ENCODE measurements at places on chromosomes 12 and 14.

DNA sequence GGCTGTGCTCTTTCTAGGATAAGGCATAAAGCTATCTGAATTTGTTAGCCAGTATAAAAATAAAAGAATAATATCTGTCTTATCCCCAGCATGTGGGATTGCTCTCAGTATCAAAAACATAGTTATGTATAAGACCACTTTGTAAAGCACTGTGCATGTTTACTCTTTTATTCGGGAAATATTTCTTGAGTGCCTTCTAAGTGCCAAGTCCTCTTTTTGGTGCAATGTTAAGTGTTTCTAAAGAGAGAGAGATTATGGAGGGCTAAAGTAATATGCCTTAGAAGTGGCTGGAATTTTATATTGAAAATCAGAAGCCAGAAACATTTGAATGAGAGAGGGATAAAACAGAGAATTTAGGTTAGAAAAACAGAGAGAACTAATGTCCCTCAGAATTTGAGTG, 212.0 kb downstream of the ALG10B start:
- no peak for DNase-seq

GRCh38 chr14:71089971-71090370, 182.7 kb downstream of the PCNX1 start:
- no peak for DNase-seq

DNA sequence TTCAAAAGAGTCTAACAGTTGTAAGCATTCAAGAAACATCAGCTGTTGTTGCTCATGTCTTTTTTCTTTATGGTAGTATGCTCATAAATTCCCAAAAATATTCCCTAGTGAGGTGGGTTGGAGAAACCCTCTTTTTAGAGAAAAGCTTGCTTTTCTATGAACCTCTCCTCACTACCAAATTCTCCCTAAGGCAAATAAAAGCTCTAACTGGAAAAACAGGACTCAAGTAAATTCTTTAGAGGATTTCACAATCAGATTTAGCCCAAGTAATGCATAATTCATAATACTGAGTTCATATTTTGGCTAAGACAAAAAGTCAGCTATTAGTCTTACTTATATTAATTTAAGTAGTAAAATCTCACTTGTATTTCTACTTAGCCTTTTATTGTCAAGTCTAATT, 59.1 kb downstream of the DIO2 start:
- no peak for DNase-seq

- peak; percentile 20 for DNase-seq
These were observed 41.9 kb upstream of the BCL2L14 start for GRCh38 chr12:12028668-12029402.

- no peak for DNase-seq
These were observed 31.3 kb downstream of the PTPRB start for GRCh38 chr12:70605976-70606375.

DNA sequence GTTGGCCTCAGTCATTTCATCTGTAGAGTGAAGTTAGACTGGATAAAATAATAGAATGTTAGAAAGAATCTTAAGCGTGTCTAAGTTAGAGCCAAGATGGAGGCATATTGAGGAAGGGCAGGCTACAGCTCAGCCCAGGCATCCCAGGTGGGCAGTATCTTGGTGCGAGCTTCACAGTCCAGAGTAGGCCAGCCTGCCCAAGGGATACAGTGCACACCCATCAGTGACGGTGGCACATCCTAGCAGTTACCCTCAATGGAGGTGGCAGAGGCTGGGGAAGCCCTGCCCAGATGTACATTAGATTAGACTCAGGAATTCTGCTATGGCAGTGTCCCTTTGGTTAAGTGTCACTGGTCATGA, 21.5 kb downstream of the TULP3 start:
- no peak for DNase-seq

GRCh38 chr14:105605464-105606304, 79.3 kb downstream of the TMEM121 start:
- no peak for DNase-seq

GRCh38 chr12:15272376-15272775, 49.9 kb upstream of the PTPRO start:
- no peak for DNase-seq

DNA sequence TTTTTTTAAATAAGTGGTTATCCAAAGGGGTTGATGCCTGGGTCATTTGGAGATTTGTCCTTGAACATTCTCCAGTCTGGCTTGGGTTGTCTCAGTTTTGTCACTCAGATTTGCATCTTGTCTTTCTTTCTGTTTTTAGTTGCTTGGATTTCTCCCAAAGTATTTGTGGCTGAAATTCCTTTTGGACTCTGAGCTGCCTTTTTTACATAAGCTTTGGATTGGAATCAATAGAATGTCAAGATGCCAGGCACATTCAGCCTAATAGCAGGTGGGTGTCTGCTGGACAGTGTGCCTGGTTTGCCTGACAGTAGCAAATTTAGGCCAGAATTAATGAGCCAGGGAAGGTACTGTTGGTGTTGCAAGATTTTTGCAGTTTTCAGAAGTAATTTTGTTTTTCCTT, 50.0 kb downstream of the FLRT2 start:
- DNase-seq, result no peak

DNA sequence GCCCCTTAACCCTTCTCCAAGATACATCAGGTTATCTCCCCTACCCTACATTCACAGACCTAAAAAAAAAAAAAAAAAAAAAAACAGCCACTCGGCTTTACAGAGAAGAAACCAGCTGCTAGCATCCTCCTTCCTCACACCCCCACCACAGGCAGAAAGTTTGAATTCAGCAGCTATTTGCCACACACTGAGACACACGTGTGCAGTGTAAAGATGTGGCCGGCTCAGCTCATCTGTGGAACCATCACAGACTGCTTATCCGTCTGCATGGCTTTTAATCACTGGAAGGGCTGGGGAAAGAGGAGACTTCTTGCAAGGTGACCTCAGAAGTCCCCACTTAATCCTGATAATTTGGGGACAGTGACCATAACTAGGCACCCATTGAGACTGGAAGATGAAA, 50.0 kb downstream of the VWF start:
- DNase-seq, result peak; percentile 21

- DNase-seq, result peak; percentile 43
These were observed 78.7 kb downstream of the PRORP start for GRCh38 chr14:35201066-35201465.

GRCh38 chr12:121334513-121335343, 17.5 kb downstream of the ANAPC5 start:
- peak; percentile 69 for DNase-seq

DNA sequence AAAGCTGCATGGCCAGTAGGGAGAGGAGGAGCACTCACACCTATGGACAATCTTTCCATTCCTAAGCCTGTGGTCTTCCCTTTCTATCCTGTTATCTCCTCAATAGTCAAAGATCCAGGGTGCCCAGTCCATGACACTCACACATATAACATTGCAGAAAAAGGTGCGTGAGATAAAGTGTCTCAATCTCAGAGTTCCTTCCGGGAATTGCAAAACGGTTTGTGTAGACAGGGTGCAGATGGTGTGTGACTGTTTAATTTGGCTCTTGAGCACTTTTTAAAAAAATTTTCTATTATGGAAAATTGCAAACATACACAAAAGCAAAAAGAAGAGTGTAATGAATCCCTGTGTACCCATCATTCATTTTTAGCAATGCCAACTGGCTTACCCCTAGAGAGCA, 1493.6 kb downstream of the AACS start:
- DNase-seq, result no peak

DNA sequence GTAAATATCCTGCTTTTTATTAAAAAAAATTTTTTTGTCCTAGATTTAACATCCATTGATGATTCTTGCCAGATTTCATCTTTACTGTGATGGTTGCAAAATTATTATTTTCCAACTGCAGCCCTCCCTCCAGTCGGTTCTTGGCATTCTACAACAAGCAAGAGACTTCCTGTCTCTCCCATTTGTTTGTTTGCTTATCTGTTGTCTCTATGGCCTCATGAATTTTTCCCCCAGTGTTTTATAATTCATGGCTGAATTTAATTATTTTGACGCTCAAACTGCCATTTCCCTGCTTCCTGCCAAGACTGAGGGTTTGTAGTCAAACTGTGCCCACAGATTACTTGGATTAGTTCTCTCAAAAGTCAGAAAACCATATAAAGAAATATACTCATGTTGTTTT, 25.9 kb downstream of the CGRRF1 start:
- no peak for DNase-seq

DNA sequence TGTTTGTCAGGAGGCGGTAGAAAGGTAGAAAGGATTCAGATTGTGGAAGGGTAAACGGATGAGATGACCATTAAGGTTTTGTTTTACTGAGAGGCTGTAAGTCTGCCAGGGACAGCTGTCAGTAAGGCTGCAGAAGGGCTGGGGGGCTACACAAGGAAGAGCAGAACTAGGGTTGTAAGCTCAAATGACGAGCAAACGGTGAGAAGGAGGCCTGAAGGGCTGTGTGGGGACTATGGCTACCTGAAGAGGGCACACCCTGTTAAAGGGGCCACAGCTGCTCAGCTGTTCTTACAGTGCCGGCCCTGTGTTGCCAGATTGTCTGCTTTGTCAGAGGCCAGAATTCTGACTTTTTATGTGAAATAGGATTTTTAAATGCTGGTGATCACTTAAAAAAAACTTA, 19.1 kb downstream of the VASH1 start:
- no peak for DNase-seq

GRCh38 chr12:5872745-5873144, 72.3 kb downstream of the ANO2 start:
- DNase-seq, result no peak

DNA sequence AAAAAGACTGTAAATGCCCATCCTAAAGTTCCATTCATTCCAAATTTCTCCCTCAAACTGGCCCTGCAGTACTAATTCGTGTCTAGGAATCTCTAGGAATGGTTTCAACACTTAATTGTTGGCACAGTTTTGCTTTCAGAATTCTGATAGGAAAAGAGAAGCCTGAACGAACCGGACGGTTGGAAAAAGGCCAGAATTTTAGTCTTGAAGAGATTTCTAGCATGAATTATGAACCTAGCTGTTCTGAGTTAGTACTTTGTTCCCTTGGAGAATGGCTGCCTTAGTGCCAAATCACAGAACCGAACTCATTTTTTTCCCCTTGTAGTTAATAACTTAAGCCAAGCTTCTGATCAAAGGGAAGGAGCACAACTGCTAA, 262.6 kb downstream of the ADAMTS20 start:
- DNase-seq, result no peak

GRCh38 chr14:103710771-103711377, 4.4 kb downstream of the XRCC3 start:
- DNase-seq, result no peak

DNA sequence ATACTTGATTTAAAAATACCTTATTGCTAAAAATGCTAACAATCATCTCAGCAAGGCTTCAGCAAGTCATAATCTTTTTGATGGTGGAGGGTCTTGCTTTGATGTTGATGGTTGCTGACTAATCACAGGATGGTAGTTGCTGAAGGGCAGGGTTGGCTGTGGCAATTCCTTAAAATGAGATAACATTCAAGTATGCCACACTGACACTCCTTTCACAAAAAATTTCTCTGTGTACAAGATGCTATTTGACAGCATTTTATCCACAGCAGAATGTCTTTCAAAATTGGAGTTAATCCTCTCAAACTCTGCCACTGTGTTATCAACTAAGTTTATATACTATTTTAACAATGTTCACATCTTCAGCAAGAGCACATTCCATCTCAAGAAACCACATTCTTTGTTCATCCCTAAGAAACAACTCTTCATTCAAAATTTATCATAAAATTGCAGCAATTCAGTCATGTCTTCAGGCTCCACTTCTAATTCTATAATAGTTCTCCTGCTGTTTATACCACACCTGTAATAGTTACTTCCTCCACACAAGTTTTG, 16.1 kb downstream of the SCAF11 start:
- no peak for DNase-seq

DNA sequence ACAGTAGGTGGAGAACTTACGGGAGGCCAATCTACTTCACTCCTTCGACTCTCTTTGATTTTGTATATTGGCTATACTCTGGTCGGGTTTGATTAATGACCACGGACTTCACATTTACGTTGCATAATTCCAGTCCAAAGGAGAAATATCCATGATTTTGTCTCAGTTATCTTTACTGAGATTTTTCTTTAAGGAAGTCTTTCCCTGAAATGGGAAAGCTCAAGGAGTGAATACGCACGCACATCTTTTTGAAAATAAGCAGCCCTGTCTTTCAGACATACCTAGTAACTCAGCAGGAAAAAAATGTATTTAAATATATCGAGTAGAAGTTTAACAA, 5.7 kb upstream of the ALX1 start:
- no peak for DNase-seq

DNA sequence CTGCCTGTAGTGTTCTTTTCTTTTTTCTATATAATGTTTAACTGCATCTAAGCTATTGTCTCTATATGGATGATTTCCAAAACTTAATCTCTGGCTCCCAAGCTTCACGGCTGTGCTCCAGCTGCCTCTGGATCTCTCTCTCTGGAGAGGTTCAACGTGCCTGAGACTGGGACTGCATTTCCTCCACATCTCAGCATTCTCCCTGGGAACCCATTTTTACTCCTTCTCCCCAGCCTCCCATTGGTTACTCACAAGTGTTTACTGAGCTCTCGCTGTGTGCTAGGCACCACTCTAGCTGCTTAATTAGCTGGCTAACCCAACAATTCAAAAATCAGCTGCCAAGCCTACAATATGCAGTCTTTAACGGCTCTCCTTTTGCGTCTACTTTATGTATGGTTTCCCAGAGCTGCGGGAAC, 34.7 kb downstream of the FBXL14 start:
- no peak for DNase-seq

- no peak for DNase-seq
These were observed 78.1 kb upstream of the NOS1 start for GRCh38 chr12:117439531-117440001.

GRCh38 chr12:27332714-27333402, at the start of gene BMAL2:
BMAL2 (plus strand) TSS chr12:27332836; CDS start chr12:27333073, 237 bp downstream.
- peak; percentile 68 for DNase-seq

DNA sequence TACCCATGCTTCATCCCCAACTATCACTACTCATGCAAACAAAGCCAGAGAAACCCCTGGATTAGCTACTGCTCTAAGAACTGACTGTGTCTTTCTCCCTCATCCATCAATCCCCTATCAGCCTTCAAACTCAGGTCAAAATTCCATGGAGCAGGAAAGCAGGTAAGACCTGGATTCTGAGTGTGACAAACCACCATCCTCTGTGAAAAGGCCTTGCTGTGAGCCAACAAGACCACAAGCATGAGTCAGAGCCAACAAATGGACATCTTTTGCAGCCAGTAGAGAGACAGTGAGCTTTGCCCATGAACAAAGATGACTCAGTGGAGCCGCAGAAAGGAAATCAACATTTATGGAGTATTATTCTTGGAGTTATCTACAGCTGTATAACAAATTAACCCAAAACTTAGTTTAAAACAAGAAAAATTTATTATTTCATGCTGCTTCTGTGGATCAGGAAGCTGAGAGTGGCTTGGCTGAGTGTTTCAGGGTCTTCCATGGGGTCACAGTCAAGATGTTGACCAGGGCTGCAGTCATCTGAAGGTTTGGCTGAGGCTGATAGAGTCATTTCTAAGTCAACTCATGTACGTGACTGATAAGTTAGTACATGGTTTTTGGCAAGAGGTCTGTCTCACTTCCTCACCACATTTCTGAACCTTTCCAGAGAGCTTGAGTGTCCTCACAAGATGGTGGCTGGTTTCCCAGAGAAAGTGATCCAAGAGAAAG, 61.1 kb downstream of the PITPNM2 start:
- DNase-seq, result peak; percentile 22

DNA sequence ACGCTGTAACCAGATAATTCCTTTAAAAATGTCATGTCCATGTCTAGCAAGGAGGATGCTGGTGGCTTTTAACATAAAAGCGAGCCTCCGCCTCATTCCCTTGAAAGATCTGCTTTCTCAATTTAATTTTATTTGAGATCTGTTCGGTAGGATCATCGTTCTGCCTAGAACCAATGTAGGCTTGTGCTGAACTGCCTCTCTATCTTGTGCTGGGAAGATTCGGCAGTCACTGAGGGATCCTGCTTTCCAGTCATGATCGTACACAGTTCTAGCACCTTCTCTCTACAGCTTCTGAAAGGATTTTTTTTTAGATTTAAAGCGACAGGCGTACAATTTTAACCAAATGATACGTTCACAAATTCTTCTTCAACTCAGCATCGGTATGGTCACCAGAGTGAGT, 54.3 kb downstream of the PEBP1 start:
- no peak for DNase-seq

Data from activated CD4-positive, alpha-beta T cell treated with anti-CD3 and anti-CD28 coated beads, Interleukin-2, Interleukin-6, amounts not matched to agents 100 ng/mL and 50 ng/mL, durations not matched to agents 16 hours and 8 hours (primary cell).